GM23248 (cell line): ENCODE measurements at places on chromosomes 12 and 14. TPM values are rescaled to one million over a fixed set of nuclear protein-coding genes. Genes with fewer than 3 reads are reported as not detected.

USP15 gene
- total RNA-seq, result 47.4 and 48.3 TPM in 2 replicates

TEX52 gene
- total RNA-seq, result not detected in 2 replicates

MIP gene
- total RNA-seq, result not detected in 2 replicates

BCAT1 gene
- 72.1 and 109 TPM in 2 replicates for total RNA-seq

ACRBP gene
- not detected in 2 replicates for total RNA-seq

BDKRB1 gene
- 3.9 and 5.5 TPM in 2 replicates for total RNA-seq

DDIT3 gene
- 13.2 and 14.7 TPM in 2 replicates for total RNA-seq

KSR2 gene
- total RNA-seq, result not detected in 2 replicates

TNS2 gene
- 41.6 and 48.6 TPM in 2 replicates for total RNA-seq

GRCh38 chr12:68565391-68565903 is 45.3 kb upstream of the RAP1B start:
- peak; percentile 96 for DNase-seq
- no peaks in the 10 kb centered on the region for H3K36me3 ChIP-seq
- peaks cover 23% of the 10 kb centered on the region for H3K4me1 ChIP-seq
- H3K27ac ChIP-seq, result peak overlapping the region; percentile 57
- H3K4me3 ChIP-seq, result 0 out of 2 replicates have a peak overlapping the region, but pooled peaks have one; percentile 26

DNA sequence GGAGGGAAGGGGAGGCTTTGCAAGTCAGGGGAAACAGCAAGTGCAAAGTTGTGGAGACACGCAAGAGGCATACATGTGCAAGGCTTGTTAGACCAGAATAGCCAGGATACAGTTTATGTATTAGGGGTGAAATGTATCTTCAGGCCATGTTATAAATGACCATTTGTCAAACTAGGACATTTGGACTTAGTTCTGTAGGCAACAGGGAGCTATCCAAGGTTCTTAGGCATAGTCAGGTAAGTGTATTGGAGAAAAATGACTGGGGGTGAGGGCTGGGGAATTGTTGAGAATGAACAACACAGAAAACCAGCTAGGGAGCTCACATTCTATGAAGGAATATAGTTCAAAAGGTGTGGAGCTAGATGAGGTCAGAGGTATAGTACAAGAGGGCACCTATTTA is 42.5 kb downstream of the TPH2 start:
- no peaks in the 10 kb centered on the region for H3K36me3 ChIP-seq
- H3K27ac ChIP-seq, result no peak overlapping the region
- H3K4me3 ChIP-seq, result no peak overlapping the region
- peak; percentile 5 for DNase-seq

- no peaks in the 10 kb centered on the region for H3K27me3 ChIP-seq
- peaks cover 8% of the 10 kb centered on the region for H3K4me1 ChIP-seq
- peak; percentile 70 for DNase-seq
- peak overlapping the region; percentile 63 for H3K27ac ChIP-seq
Measured at GRCh38 chr12:19369691-19370148, 69.6 kb upstream of the AEBP2 start.

- H3K4me3 ChIP-seq, result no peak overlapping the region
- peaks cover 44% of the 10 kb centered on the region for H3K27me3 ChIP-seq
- no peaks in the 10 kb centered on the region for H3K36me3 ChIP-seq
Measured at GRCh38 chr14:100796946-100797345, 29.0 kb upstream of the MEG3 start.

DNA sequence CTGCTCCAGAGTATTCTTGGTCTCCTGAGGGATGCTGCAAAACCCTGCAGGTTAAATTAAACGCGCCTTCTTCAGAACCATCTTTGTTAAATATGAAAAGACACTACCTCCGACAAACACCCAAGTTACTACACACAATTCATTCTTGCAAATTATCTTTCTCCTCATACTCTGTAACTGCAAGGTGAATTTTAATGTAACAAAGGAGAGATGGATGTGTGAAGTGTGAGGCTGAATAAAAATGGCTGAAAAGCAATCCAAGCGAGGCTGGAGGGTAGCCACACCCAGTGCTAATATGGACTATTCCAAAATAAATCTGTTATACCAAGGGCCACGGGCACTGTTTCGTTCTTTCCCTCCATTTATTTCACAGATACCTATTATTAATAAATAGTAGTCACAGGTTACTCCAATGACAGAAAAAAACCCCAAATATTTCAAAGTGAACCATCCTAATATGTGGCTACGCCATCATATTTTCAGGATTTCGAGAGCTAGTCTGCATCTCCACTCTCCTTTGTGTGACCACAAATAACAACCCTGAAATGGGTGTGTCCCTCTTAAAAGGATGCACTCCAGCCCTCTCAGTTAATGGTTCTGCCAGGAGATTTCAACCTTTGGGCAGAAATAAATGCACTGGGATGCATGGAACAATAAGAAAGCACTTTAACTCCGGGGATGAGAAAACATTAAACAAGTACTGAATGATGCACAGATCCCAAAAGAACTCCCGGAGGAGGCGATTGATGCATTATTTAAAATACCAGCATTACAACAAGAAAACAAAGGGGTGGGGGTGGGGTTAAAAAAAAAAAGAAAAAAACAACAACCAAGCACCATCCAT is 53.1 kb upstream of the CCDC175 start:
- H3K27ac ChIP-seq, result no peak overlapping the region
- H3K4me1 ChIP-seq, result no peaks in the 10 kb centered on the region

GRCh38 chr14:104109731-104110361 is 24.3 kb downstream of the ASPG start:
- no peaks in the 10 kb centered on the region for H3K4me1 ChIP-seq
- H3K27ac ChIP-seq, result no peak overlapping the region
- H3K36me3 ChIP-seq, result no peaks in the 10 kb centered on the region
- H3K4me3 ChIP-seq, result no peak overlapping the region
- no peaks in the 10 kb centered on the region for H3K27me3 ChIP-seq
- no peak for DNase-seq

DNA sequence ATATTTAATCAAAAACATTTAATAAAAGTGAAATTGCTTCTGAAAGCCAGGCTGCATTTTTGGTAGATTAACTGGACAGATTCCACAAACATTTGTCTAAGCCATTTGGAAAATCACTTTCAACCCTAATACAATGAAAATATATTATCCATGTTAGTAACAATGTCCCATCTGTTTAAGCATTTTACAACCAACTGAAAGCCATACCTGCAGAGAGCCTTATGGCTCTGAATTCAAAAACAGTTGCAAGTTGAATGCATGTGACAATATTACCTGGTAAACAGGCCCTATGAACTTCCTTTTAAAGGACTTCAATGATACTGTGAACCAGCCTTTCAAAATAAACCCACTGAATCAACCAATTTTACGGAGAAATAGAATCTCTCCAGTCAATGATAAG is 468.1 kb downstream of the BTG1 start:
- no peak overlapping the region for H3K4me3 ChIP-seq
- DNase-seq, result no peak
- H3K36me3 ChIP-seq, result no peaks in the 10 kb centered on the region
- H3K27me3 ChIP-seq, result no peaks in the 10 kb centered on the region
- no peak overlapping the region for H3K27ac ChIP-seq

DNA sequence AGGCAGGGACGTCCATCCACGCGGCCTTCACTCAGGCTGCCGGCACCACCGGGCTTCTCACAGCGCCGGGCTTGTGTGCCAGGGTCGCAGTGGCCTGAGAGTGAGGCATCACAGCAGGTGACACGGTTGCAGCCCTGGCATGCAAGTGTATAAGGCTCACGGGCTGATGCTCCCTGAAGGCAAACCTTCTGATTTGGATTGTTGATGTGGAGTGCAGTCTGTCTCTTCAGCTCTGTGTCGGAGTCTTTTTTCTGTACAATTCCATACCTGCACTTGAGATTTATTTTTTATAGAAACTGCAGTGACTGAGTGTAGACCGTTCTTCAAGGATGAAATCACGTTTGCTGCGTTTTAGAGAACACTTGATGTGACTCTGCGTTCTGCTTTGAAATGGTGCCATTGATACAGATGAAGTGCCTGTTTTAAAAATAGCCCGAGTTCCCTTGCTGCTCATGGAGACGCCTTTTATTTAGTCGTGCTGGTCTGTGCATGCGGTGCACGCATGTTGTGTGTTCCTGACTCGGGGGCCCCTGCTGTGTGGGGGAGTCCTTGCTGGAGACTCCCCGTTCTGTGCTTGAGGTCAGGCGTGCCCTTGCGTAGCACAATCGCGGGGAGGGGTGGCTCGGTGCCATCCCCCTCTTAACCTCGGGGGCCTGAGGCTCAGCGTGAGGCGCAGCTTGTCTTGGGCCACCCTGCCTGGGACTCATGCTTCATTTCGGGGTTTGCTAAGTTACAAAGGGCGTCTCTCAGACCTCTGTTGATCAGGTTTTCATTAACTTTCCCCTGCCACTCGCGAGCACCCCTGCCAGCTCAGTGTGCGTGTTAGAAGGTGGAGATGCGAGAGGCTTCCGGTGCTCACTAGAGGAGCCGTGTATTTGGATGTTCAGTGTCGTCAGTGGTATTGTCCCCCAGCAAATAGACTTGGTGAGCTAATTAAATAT is 21.6 kb upstream of the AMN start:
- H3K27ac ChIP-seq, result no peak overlapping the region
- no peak for DNase-seq
- no peaks in the 10 kb centered on the region for H3K4me1 ChIP-seq

DNA sequence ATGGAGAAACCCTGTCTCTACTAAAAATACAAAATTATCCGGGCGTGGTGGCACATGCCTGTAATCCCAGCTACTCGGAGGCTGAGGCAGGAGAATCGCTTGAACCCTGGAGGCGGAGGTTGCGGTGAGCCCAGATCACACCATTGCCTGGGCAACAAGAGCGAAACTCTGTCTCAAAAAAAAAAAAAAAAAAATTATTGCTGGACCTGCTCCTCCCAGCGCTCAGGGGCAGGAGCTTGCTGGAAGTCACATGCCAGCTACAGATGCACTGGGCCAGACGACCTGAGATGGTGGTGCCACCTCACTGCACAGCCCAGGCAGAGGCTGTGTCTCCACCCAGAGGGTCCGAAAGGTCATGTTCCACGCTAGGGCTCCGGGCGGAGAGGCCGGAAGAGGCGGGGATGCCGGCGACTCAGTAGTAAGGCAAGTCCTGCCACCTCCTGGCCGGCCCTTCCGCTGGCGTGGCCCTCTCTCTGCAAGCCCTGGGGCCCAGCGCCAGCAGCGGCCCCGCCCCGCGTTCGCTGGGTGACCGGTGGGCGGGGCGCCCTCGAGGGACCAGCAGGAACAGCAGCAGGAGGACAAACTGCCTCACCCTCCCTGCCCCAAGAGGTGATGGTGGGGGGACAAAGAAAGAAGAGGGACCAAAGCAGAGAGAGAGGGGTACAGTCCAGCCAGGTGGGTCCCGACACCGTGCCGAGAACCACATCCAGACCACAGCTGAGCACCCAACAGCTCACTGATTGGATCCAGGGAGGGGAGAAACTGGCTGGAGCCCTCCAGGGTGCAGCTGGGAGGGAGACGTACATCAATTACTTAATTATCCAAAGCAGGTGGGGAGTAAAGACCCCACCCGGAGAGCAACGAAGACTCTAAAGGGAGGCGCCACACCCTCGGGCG is 3.6 kb upstream of the RHOF start:
- peak; percentile 96 for DNase-seq
- H3K27ac ChIP-seq, result peak overlapping the region; percentile 99
- no peaks in the 10 kb centered on the region for H3K36me3 ChIP-seq
- peak overlapping the region; percentile 80 for H3K4me3 ChIP-seq

- H3K27me3 ChIP-seq, result no peaks in the 10 kb centered on the region
- no peak overlapping the region for H3K27ac ChIP-seq
- H3K36me3 ChIP-seq, result no peaks in the 10 kb centered on the region
- DNase-seq, result no peak
Measured at GRCh38 chr14:89688507-89689211, 265.9 kb downstream of the EFCAB11 start.

DNA sequence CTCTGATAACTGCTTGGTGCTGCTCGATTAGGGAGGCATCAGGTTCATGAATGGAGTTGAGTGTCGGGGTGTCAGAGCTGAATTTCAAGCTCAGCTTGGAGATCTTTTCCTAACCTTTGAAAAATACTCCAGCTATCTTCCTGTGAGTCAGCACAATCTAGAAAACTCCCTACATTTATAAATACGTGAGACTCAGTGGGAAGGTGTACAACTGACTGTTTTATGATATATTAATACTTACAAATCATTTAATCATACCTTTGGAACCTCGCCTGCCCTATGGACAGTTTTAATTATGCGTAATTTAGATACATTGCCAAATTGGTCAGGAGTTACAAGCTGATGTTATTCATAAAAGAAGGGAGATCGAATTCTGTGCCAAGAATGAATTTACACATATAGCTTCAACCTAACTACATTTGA is 961 bp downstream of the CMAS start:
- H3K27ac ChIP-seq, result peak overlapping the region; percentile 50
- H3K4me1 ChIP-seq, result peaks cover 19% of the 10 kb centered on the region
- H3K27me3 ChIP-seq, result no peaks in the 10 kb centered on the region
- peak; percentile 44 for DNase-seq
- H3K36me3 ChIP-seq, result no peaks in the 10 kb centered on the region
- peak overlapping the region; percentile 95 for H3K4me3 ChIP-seq

DNA sequence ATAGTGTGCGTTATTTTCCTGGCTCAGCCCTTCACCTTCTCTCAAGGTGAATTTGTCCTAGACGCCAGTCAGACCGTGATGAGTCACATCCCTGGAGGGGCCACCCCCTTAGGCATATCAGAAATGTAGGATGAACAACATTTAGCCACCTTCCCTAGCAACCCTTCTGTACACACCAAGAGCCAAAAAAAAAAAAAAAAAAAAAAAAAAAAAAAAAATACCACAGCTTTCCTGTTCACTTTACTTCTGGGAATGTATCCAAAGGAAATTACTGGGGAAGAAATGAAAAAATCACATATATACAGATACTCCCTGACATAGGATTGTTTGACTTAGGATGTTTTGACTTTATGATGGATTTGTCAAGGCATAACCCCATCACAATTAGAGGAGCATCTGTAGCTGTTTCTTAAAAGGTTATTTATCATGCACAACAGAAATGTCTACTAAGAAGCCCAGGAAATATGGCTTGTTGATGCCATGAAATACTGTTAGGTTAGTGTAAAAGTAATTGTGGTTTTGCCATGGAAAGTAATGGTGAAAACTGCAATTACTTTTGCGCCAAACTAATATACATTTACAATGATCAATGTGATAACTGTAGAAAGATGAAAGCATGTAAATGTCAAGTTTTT is 68.2 kb upstream of the BDKRB2 start:
- H3K4me3 ChIP-seq, result no peak overlapping the region
- no peaks in the 10 kb centered on the region for H3K27me3 ChIP-seq
- H3K27ac ChIP-seq, result no peak overlapping the region; the same call in 1 of the 2 replicates
- no peaks in the 10 kb centered on the region for H3K36me3 ChIP-seq

GRCh38 chr12:107327651-107328182 is 234.4 kb upstream of the CRY1 start:
- H3K36me3 ChIP-seq, result no peaks in the 10 kb centered on the region
- DNase-seq, result no peak
- no peak overlapping the region for H3K4me3 ChIP-seq
- H3K27ac ChIP-seq, result no peak overlapping the region

- DNase-seq, result peak; percentile 71
- H3K27me3 ChIP-seq, result no peaks in the 10 kb centered on the region
- no peak overlapping the region for H3K27ac ChIP-seq
Measured at GRCh38 chr12:100154474-100155247, 12.0 kb upstream of the BLTP3B start.

DNA sequence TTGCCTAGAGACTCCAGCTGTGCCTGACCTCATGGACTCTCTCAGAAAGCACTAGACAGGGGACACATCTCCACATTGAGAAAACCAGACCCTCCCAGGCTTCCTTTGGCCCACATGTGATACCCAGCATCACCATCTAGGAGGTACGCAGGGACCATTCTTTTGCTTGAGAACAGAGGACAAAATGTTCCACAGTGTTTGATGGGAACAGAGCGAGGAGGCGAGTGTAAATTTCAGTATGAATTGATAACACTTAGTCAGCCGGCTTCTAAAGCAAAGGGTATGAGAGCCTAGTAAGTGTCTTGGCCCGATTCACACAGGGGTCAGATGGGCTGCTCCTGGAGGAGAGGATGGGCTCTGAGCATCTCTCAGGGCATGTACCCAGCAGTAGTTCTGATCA is 1052.4 kb downstream of the BCL11B start:
- H3K4me3 ChIP-seq, result no peak overlapping the region
- no peaks in the 10 kb centered on the region for H3K4me1 ChIP-seq
- no peaks in the 10 kb centered on the region for H3K36me3 ChIP-seq
- no peak for DNase-seq
- no peaks in the 10 kb centered on the region for H3K27me3 ChIP-seq
